ENCODE measurements at places on chromosomes 5 and 9.

GRCh38 chr9:98594546-98595160 lies 114.1 kb downstream of the GABBR2 start:
- no peak for DNase-seq

GRCh38 chr9:118652912-118653311 lies 716.3 kb downstream of the BRINP1 start:
- no peak for DNase-seq

- no peak for DNase-seq
Observed at GRCh38 chr5:98349251-98349989, 424.0 kb upstream of the RGMB start.

GRCh38 chr5:176491101-176491502 lies 42.9 kb downstream of the FAF2 start:
- DNase-seq = no peak

DNA sequence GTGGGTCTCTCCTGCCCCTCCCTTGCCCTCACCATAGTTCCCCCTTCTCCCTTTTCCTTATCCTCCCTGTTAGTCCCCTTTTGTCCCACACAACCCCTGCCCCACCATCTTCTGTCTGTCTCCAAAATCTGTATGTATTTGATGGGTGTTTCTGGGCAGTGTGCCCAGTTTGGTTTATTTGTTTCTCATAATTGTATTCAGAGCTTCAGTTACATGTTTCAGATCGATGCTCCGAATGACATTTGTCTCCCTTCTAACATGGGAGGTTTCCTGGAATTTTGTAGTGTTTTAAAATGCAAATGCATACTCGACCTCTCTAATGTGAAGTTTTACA lies 22.2 kb downstream of the FBXL7 start:
- no peak for DNase-seq

GRCh38 chr9:122228568-122229484 lies at the start of gene LHX6:
Gene LHX6 (minus strand): TSS chr9:122228957. CDS start chr9:122228740, 217 bp downstream.
- DNase-seq = no peak

- DNase-seq = no peak
Observed at GRCh38 chr9:126980231-126980630, 65.6 kb downstream of the RALGPS1 start.

- DNase-seq = no peak
Observed at GRCh38 chr5:59744531-59744992, 149.0 kb downstream of the PDE4D start.

DNA sequence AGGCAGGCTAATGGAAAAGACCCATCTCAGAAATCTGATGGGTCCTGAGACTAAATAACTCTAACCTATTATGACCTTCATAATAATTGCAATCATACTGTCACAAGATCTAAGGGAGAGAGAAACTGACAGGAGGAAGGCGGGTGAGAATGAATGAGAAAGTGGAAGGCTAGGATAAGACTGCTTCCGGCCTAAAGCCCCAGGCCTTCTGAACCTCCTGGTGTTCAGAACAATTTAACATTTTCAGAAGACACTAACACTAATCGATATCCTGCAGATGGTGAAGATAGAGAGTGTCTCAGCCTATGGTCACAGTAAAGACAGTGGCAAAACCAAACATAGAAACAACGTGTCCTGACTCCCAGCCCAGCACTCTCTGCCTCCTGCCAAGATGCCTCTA lies 1.2 kb downstream of the RPS14 start:
- no peak for DNase-seq

- no peak for DNase-seq
Observed at GRCh38 chr5:72477644-72478043, 29.6 kb downstream of the ZNF366 start.

GRCh38 chr5:108797396-108797795 lies 49.7 kb downstream of the FER start:
- DNase-seq = no peak

- DNase-seq = no peak
Observed at GRCh38 chr9:15140051-15140450, 167.0 kb downstream of the TTC39B start.

DNA sequence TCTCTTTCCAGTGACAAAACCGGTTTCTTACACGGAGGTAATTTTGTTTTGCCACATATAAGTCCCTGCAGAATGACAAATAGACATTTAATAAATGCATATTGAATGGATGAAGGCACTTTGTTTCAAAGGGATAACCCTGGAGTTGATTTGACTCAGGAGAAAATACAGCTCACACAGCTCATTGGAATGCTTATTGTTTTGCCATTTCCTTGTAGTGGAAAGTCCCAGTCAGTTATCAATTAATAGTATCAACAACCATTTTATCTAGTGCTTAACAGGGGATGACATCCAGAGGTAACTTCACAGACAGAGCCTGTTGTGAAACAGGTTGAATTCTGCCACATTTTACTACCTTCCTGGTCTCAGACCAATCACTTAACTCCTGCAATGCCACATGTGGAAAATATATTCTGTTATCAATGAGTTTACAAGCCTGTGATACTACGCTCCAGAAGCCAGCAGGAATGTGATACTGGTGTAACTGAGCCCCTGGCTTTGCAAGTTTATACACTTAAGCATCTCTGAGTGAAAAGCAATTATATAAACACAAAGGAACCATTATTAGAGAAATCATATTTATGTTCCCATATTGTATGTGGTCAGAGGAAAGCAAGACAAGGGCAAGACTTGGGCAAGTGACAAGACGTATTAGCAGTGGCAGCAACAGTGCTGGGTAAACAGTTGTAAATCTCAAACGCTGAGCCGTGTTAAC lies 123.1 kb upstream of the ANKRD55 start:
- DNase-seq = no peak

GRCh38 chr5:170316937-170317336 lies 19.4 kb upstream of the LCP2 start:
- no peak for DNase-seq

DNA sequence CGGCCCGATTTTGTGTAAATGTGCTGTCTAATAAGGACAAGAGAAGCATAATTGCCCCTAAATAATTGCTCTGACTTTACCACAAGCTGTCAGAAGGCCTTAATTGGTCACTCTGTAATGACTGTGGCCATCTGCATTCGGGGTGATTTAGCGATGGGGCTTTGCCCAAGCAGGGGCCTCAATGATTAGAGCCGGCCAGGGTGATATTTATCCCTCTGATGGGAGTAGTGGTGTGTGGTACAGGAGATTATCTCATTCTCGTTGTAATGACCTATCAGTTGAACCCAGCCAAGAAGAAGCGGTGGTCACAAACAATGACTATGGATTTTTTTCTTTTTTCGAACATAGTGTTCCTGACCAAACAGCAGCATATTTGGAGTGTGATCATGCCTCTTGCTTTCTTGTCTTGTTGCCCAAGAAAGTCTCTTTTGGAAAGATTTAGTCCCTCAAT lies 72.0 kb upstream of the SAP30L start:
- DNase-seq = no peak
